Smooth muscle cell of trachea (primary cell): ENCODE measurements at places on chromosomes 13 and 19. TPM values are rescaled to one million over a fixed set of nuclear protein-coding genes. Genes with fewer than 3 reads are reported as not detected.

Gene ZNF493
- 28.1 and 28.5 TPM in 2 replicates for total RNA-seq

Gene ACTMAP
- 1.7 and 2.3 TPM in 2 replicates for total RNA-seq

Gene HS6ST3
- total RNA-seq = not detected in 2 replicates

Gene SELENOV
- 0.33 TPM in 1 of 2 replicates, not detected in the other for total RNA-seq

Gene GFY
- total RNA-seq = not detected in 2 replicates

Gene C1QTNF9B
- total RNA-seq = 0.33 and 0.44 TPM in 2 replicates

Gene KISS1R
- total RNA-seq = not detected in 2 replicates

Gene CYP2A13
- total RNA-seq = not detected in 2 replicates
